Fibroblast of lung (primary cell): ENCODE measurements at places on chromosomes 16 and 17. TPM values are rescaled to one million over a fixed set of nuclear protein-coding genes. Genes with fewer than 3 reads are reported as not detected.

DNA sequence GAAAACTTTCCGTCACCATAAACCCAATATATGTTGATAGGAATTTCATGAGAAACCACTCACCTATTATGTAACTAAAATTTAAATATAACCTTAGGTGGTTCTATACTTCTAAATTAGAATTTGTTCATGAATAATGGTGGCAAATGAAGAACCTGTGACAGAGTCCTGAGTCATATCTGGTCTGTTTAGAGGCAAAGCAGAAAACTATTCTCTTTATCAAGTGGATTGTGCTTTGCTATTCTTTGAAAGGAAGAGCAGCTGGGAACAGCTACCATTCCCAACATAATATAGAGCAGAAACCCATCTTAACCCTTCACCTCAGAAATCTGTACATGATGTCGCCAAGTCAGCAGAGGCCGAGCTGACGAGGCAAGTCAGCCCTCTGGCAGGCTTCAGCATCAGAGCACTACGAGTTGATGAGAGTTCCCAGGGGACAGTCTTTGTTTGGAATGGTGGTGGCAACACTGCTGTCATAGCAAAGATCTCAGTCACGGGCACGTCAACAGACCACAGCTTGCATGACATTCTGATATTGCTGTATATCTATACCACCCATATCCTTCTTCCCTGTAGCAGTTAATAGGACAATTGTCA lies 631.9 kb upstream of the CA10 start:
- DNase-seq = no peak

Gene UNKL
- total RNA-seq = 6.3 and 6.9 TPM in 2 replicates

Gene CETP
- not detected in 2 replicates for total RNA-seq

DNA sequence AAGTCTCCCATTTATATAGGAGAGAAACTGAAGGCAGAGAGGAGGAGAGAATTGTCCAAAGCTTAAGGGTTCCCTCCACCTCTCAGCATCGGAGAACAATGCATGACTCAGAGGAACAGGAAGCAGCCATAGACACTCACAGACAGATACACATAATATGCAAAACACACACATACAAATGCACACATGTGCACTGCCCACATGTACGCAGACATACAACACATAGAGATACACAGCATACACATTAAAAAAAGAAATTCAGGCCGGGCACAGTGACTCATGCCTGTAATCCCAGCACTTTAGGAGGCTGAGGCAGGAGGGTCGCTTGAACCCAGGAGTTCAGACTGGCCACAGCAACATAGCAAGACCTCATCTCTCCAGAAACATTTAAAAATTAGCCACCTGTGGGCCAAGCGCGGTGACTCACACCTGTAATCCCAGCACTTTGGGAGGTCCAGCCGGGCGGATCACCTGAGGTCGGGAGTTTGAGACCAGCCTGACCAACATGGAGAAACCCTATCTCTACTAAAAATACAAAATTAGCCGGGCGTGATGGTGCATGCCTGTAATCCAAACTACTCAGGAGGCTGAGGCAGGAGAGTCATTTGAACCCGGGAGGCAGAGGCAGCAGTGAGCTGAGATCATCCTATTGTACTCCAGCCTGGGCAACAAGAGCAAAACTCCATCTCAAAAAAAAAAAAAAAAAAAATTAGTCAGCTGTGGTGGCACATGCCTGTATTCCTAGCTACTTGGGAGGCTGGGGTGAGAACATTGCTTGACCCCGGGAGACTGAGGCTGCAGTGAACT lies 11.3 kb downstream of the ERAL1 start:
- DNase-seq = no peak

- DNase-seq = peak; percentile 89
Observed at GRCh38 chr17:73325527-73325842, 13.7 kb upstream of the CDC42EP4 start.

GRCh38 chr17:38961413-38961812 lies 5.8 kb downstream of the FBXO47 start:
- no peak for DNase-seq

GRCh38 chr17:41734139-41734948 lies at the start of gene HAP1:
Gene HAP1 (minus strand): TSS chr17:41734643. CDS start chr17:41734634, 9 bp downstream.
- peak; percentile 19 for DNase-seq

DNA sequence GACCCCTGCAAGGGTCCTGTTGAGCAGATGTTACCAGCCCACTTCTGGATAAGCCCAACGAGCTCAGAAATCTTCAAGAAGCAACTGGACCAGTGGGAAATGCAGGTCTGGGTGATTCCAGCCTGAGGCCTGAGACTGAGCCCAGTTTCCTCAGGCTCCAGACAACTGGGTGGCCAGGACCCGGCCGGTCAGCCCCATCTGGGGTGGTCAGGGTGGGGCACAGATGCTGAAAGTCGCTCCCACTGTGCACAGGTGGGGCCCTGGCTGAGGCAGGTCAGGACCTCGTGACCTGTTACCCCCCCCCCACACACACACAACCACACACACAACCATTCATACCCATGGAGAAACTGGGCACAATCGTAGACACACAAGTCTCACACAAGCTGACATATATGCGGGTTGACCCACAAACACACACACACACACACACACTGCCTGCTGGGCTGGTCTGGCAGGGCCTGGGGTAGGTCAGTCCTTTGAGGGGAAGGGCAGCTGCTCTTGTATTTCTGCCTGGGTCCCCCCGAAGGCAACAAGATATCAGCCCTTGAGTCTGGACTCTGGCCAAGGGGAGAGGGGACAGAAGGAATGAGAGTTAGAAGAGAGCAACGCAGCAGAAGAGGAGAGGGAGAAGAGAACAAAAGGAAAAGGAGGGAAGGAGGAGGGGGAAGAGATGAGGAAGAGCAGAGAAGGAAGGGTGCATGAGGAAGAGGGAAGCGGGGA lies 99.0 kb upstream of the CDH5 start:
- no peak for DNase-seq

GRCh38 chr16:9226924-9227323 lies 135.5 kb downstream of the HAPSTR1 start:
- DNase-seq = no peak

GRCh38 chr17:74403512-74404137 lies 28.3 kb upstream of the GPRC5C start:
- no peak for DNase-seq

DNA sequence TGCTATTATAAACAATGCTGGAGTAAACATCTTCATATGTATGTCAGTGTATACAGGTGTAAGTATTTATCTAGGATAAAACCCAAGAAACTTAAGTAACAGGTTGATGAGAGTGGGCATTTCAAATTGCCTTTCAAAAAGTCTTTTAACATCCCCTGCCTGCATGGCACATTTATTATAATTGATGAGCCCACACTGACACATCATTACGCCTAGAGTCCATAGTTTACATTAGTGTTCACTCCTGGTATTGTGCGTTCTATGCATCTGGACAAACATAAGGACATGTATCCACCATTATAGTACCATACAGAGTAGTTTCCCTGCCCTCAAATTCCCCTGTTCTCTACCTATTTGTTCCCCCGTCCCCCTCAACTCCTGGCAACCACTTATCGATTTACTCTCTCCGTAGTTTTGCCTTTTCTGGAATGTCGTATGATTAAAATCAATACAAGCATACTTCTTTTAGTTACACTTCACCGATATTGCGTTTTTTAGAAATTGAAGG lies 53.7 kb downstream of the NACA2 start:
- no peak for DNase-seq

- DNase-seq = no peak
Observed at GRCh38 chr17:79137015-79137788, 62.6 kb downstream of the ENGASE start.
